CD4-positive, alpha-beta T cell treated with Interleukin-6 at 100 ng/mL for 8 hours (primary cell): ENCODE measurements at places on chromosomes 5 and 9.
A peak's percentile ranks its signal among the peaks of the same experiment; 100 is the strongest.

DNA sequence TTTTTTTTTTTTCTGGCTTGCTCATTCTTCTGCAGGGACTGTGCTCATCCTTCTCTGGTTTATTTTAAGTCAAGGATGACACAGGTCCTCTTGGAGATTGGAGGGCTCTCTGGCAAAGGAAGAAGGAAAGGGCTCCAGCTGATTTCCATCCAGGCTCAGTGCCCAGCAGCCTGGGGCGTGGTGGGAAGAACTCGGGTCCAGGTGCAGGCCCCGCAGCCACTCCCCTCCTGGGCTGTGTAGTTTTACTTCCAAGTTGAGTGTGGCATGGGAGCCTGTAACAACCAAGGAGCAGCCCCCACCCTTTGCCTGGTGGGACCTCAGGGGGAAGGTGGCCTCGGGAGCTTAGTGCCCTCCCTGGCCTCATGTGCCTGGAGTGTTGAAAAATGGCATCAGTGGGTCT, 58.9 kb downstream of the ANKRD33B start:
- no peak for DNase-seq

DNA sequence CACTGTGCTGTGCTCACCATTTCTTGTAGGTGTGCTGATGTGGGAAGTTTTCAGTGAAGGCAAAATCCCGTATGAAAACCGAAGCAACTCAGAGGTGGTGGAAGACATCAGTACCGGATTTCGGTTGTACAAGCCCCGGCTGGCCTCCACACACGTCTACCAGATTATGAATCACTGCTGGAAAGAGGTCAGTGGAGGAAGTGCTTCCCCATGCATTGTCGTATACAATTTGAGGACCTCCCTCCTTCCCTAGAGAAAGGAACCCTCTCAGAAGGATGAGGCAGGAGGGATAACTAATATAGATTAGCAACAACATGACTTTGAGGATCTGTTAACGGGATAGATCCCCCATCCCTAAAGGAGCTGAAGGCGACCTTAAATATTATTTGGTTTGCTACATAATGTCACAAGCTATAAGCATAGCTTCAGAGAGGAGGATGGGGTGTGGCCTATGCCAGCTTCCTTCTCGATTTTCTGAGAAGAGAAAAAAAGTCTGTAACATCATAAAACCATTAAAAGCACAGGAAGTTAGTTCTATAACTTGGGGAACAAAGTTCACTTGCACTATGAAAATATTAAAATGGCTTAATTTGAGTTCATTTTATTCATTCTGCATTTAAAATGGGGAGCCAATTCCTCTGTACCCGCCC, 17.0 kb upstream of the CYFIP2 start:
- peak; percentile 59 for DNase-seq

GRCh38 chr9:26779062-26779461, 113.5 kb downstream of the CAAP1 start:
- DNase-seq, result no peak

GRCh38 chr5:169521366-169521983, 62.1 kb upstream of the SPDL1 start:
- DNase-seq, result no peak

DNA sequence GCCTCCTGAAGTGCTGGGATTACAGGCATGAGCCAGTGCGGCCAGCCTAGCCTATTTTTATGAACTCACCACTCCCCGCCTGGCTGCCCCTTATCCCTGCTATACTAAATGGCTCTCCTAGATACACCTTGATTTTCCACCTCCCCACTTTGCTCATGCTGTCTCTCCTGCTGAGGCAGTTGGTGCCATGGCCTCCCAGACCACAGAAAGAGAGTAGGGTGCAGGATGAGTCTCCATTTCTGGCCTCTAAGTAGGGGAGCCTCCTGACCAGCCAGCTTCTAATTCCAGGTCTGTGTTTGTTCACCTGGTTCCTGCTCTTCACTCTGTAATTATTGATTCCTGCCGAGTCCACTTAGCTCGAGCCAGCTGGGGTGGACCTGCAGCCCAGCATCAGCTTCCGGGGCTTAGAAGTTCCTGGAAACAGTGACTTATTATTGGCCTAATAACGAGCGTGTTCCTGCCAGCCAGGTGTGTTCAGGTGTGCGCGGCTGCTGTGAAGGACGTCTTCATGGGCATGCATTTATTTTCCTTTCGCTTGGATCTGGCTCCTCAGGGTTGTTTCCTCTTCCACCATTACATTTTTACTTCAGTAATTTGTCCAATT, 34.0 kb downstream of the ZNF618 start:
- DNase-seq, result no peak

DNA sequence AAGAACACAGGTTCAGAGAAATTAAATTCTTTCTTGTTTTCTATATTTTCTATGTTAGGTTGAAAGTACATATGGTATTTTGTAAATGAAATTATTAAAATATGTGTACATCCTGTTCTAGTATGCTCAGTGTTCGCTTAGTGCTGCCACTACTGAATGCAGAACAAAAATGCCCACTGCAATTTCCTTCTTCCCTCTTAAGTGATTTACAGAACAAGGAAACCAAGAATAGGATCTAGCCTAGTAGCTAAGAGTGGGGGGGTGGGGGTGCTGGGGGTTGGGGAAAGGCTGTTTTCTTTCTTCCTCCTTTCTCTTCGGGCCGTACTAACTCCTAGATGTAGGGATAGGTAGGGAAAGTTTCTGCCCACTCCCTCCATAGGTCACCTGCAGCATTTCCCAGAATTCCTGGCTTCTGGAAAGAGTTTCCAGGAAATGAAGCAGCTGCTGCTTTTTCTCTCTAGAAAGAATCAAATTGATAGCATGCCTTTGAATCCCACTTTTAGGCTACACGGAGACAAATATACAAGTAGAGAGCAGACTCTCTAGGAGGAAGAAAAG, 15.7 kb downstream of the SPATA9 start:
- DNase-seq, result no peak

GRCh38 chr5:134887593-134888159, 13.5 kb downstream of the TXNDC15 start:
- DNase-seq, result no peak
